ENCODE measurements at places on chromosomes 13 and 19. TPM values are rescaled to one million over a fixed set of nuclear protein-coding genes. Genes with fewer than 3 reads are reported as not detected.

Gene ZNF626
- 18.5 TPM for total RNA-seq

Gene KLK8
- not detected for total RNA-seq

Gene PALM3
- total RNA-seq = 1.8 TPM

Gene ZNF805
- 21.1 TPM for total RNA-seq

Gene STAP2
- 47.9 TPM for total RNA-seq

Gene TEX26
- not detected for total RNA-seq

Gene PRTN3
- 2.6 TPM for total RNA-seq

Gene TMEM145
- total RNA-seq = not detected

Gene DNAAF3
- total RNA-seq = 0.55 TPM

Gene CDX2
- total RNA-seq = 0.09 TPM

Gene ICAM5
- total RNA-seq = 7.1 TPM

Gene ZNF491
- 2.3 TPM for total RNA-seq

Gene ATP5F1D
- total RNA-seq = 151 TPM

- no peaks in the 10 kb centered on the region for H3K36me3 ChIP-seq
- H3K27me3 ChIP-seq = no peaks in the 10 kb centered on the region
- no peaks in the 10 kb centered on the region for H3K4me1 ChIP-seq
- H3K4me3 ChIP-seq = no peak overlapping the region
Observed at GRCh38 chr13:31797154-31797775, 57.9 kb downstream of the RXFP2 start.

GRCh38 chr13:35143123-35143522 lies 201.1 kb downstream of the NBEA start:
- no peaks in the 10 kb centered on the region for H3K27me3 ChIP-seq
- H3K27ac ChIP-seq = no peak overlapping the region
- no peak overlapping the region for H3K4me3 ChIP-seq
- H3K4me1 ChIP-seq = no peaks in the 10 kb centered on the region
- H3K36me3 ChIP-seq = no peaks in the 10 kb centered on the region
- no peak for DNase-seq

GRCh38 chr19:17861542-17862402 lies 2.1 kb downstream of the RPL18A start:
- no peak for DNase-seq
- H3K36me3 ChIP-seq = peaks cover 22% of the 10 kb centered on the region
- H3K4me3 ChIP-seq = no peak overlapping the region

- H3K4me3 ChIP-seq = peak within 1 kb of the TSS; percentile 98
- peaks cover 3% of the 10 kb centered on the region for H3K36me3 ChIP-seq
- peak within 1 kb of the TSS; percentile 92 for H3K27ac ChIP-seq
- peak; percentile 97 for DNase-seq
- no peaks in the 10 kb centered on the region for H3K27me3 ChIP-seq
- peaks cover 12% of the 10 kb centered on the region for H3K4me1 ChIP-seq
Observed at GRCh38 chr19:19663256-19664120, at the start of gene ATP13A1. Gene ATP13A1, minus strand, starts transcription at chr19:19663676. Its CDS starts 10 bp downstream, at chr19:19663666.

DNA sequence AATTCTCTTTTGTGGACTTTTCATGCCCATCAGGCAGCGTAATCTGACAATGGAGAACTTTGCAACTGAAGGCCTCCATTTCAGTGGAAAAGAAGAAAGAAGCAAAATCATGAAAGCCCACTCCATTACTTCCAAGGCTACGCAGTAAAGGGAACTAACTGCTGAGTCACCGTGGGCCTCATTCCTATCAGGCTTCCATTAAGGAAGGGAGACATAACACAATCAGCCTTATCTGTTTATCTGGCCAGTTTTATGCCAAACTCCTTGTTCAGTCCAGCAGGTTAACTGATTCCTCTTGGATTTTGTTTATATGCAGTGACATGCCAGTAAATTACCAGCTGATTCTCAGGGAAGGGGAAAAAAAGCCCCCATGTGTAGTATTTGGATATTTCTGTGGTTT lies 56.8 kb upstream of the KATNAL1 start:
- no peaks in the 10 kb centered on the region for H3K27me3 ChIP-seq
- no peak overlapping the region for H3K27ac ChIP-seq
- no peak overlapping the region for H3K4me3 ChIP-seq
- DNase-seq = no peak

DNA sequence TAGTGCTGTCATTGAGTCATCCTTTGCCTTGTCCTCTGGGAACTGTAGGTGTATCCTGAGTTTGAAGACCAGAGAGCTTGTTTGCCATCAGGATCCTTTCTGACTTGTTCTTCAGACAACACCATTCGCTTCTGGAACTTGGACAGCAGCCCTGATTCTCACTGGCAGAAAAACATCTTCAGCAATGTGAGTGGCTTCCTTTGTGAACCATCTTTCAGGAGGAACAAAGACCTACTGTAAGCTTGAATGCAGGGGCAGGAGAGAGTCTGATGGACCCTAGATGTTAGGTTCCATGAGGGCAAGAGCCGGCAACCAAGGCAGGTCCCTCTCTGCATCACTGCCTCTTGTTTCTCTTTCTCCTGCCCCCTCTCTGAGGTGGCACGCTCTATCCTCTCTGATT lies 26.7 kb downstream of the WDR62 start:
- H3K36me3 ChIP-seq = no peaks in the 10 kb centered on the region
- DNase-seq = no peak
- H3K27ac ChIP-seq = no peak overlapping the region
- H3K27me3 ChIP-seq = no peaks in the 10 kb centered on the region

GRCh38 chr19:52670046-52670445 lies 31.9 kb upstream of the ZNF83 start:
- H3K4me3 ChIP-seq = no peak overlapping the region
- no peak overlapping the region for H3K27ac ChIP-seq
- H3K4me1 ChIP-seq = no peaks in the 10 kb centered on the region
- DNase-seq = no peak
- H3K36me3 ChIP-seq = no peaks in the 10 kb centered on the region

GRCh38 chr13:74299721-74300120 lies 165.5 kb upstream of the KLF12 start:
- DNase-seq = no peak
- no peaks in the 10 kb centered on the region for H3K27me3 ChIP-seq
- H3K4me1 ChIP-seq = no peaks in the 10 kb centered on the region
- H3K27ac ChIP-seq = no peak overlapping the region
- no peaks in the 10 kb centered on the region for H3K36me3 ChIP-seq
- H3K4me3 ChIP-seq = no peak overlapping the region

DNA sequence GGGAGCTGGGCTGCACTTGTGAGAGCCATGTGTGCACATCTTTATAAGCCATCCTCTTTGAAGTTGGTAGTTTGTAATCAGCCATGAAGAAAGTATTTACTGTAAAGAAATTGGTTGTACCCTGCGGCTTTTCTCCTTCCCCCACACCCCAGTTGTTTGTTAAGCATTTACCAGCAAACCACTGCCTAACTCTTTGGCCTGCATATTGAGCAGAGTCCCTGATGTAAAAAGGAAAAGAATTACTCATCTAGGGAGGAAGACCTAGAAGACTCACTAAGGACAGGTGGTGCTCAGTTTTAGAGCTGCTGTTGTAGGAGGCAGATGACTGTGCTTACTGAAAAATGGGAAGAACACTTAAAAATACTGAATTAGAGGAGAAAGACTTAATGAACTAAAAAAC lies 245.3 kb downstream of the PCCA start:
- H3K4me1 ChIP-seq = no peaks in the 10 kb centered on the region
- H3K27ac ChIP-seq = no peak overlapping the region
- no peaks in the 10 kb centered on the region for H3K27me3 ChIP-seq
- H3K4me3 ChIP-seq = no peak overlapping the region
- no peak for DNase-seq
- H3K36me3 ChIP-seq = no peaks in the 10 kb centered on the region

DNA sequence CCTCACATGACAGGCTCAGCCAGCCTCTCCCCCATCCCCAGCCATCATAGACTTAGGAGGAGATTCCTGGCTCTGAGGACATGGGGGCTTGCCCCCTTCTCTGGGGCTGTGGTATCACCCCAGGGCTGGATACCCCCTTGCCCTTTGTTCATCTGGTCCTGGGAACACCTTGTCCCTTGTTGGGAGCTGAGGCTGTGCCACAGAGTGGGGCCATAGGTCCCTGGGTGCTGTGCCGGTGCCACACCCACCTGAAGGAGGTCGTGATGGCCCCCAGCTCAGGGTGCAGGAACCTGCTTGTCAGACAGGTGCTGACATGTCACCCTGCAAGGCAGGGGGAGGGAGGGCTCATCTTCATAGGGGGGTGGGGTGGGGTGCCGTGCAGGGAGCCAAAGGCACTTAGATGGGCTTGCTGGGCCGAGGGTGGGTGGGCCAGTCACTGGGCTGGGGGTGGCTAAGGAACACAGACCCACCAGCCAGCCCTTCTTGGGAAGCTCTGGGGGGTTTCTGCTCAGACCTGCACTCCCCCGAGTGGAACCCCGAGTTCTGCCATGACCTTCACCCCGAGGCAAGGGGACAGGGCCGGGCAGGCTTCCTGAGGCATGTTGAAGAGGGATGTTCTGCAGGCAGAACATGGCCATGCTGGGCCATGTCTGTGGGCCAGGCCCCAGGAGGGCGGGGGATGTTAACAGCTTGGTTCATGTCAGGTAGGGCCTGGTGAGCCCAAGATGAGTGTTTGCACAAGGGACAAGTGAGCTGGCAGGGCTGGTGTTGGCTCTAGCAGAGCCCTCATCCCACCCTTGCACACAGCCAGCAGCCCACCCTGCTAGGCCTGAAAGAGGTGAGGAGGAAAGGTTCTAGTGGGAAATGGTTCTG lies 28.0 kb downstream of the TSSK6 start:
- no peak for DNase-seq
- no peaks in the 10 kb centered on the region for H3K4me1 ChIP-seq
- no peaks in the 10 kb centered on the region for H3K36me3 ChIP-seq
- no peak overlapping the region for H3K27ac ChIP-seq
- H3K4me3 ChIP-seq = no peak overlapping the region
- H3K27me3 ChIP-seq = no peaks in the 10 kb centered on the region

DNA sequence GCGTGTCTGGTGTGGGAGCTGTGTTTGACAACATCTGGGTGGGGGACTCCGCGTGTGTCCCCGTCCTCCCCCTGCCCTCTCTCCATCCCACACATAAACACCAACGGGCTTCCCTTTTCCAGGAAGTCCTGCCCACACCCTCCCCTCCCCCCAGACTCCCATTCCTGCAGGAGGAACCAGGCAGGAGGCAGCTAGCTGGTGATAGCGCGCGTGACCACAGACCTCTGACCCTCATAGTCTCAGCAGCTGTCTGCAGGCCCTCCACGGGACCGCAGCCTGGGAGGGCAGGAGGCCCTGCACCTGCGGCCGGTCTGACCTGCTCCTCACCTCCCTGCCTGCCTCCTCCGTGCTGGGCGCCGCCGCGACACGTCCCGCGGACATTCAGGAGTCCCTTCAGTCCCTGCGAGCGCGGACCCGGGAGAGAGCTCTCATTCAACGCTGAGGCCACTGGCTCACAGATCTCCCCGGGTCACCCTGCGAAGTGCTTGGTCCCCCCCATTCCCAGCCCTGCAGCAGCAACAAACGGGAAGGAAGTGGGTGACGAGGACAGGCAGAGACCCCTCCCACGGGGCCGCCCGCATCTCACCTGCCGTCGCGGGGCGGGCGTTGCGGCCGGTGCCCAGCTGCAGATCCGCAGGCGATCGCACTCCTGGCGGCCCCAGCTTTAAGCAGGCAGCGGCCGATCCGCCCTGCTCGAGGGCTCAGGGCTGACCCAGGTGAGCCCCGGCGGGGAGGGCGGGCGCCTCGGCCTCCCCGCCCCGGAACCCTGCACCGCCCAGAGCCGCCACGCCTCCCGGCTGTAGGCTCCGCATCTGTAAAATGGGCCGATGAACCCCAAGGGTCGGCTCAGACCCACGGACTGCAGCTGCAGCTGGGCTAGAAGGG lies 1.1 kb upstream of the ACP5 start:
- no peaks in the 10 kb centered on the region for H3K36me3 ChIP-seq
- peak overlapping the region; percentile 30 for H3K4me3 ChIP-seq
- H3K4me1 ChIP-seq = no peaks in the 10 kb centered on the region
- peak overlapping the region; percentile 57 for H3K27ac ChIP-seq
- DNase-seq = peak; percentile 39
- H3K27me3 ChIP-seq = no peaks in the 10 kb centered on the region

DNA sequence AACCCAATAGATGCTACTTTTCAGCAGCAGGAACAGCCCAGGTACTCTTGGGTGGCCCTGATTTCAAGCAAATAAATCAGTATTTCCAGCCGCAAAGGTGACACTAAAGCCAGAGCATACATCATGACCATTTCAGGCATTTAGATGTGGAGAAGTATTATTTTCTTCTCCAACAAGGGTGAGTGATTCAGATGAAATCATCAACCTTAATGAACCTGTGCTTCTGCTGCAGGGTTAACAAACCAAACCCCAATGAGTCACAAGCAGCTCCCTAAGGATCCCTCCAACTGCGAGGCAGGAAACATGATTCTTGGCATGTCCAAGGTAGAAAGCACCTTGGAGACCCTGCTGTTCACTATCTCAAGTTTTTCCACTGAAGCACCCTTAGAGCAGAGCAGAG lies 32.7 kb downstream of the MBNL2 start:
- H3K4me3 ChIP-seq = no peak overlapping the region
- peaks cover 5% of the 10 kb centered on the region for H3K4me1 ChIP-seq

GRCh38 chr13:106942563-106942962 lies 374.6 kb upstream of the ARGLU1 start:
- H3K4me3 ChIP-seq = no peak overlapping the region
- no peak overlapping the region for H3K27ac ChIP-seq
- no peak for DNase-seq

DNA sequence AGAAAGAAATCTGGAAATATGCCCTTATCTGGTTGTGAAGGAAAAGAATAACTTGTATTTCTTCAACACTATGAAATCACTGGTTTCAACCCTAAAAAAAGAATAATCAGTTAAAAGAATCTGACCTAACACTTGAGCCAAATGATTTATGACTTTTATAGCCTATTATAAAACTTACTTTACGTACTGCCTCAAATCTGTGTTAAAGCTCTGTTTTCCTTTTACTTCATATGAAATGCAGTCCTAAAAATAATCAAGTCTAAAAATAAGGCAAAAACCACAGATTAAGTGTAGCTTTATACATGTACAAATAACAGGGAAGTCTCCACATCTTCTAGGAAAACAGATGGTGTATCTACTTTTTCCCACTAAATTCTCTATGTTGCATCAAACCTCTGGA lies 101.3 kb downstream of the VWA8 start:
- no peak for DNase-seq
- H3K4me1 ChIP-seq = no peaks in the 10 kb centered on the region
- no peaks in the 10 kb centered on the region for H3K36me3 ChIP-seq
- H3K27me3 ChIP-seq = no peaks in the 10 kb centered on the region
- H3K27ac ChIP-seq = no peak overlapping the region

GRCh38 chr13:70729369-70729768 lies 621.1 kb upstream of the KLHL1 start:
- DNase-seq = no peak
- no peaks in the 10 kb centered on the region for H3K4me1 ChIP-seq
- H3K4me3 ChIP-seq = no peak overlapping the region
- no peaks in the 10 kb centered on the region for H3K27me3 ChIP-seq

- H3K27me3 ChIP-seq = no peaks in the 10 kb centered on the region
- H3K4me3 ChIP-seq = no peak overlapping the region
- DNase-seq = no peak
- no peaks in the 10 kb centered on the region for H3K4me1 ChIP-seq
- H3K36me3 ChIP-seq = no peaks in the 10 kb centered on the region
Observed at GRCh38 chr19:5246554-5247155, 94.0 kb downstream of the PTPRS start.

GRCh38 chr13:50248516-50249143 lies 233.4 kb downstream of the KCNRG start:
- no peaks in the 10 kb centered on the region for H3K4me1 ChIP-seq
- H3K27me3 ChIP-seq = no peaks in the 10 kb centered on the region
- no peaks in the 10 kb centered on the region for H3K36me3 ChIP-seq

- no peaks in the 10 kb centered on the region for H3K27me3 ChIP-seq
- no peaks in the 10 kb centered on the region for H3K4me1 ChIP-seq
- H3K4me3 ChIP-seq = no peak overlapping the region
- H3K27ac ChIP-seq = peak overlapping the region; percentile 3
- no peaks in the 10 kb centered on the region for H3K36me3 ChIP-seq
Observed at GRCh38 chr19:623974-624373, 9.4 kb downstream of the POLRMT start.
